ENCODE measurements at places on chromosomes 12 and 14. TPM values are rescaled to one million over a fixed set of nuclear protein-coding genes. Genes with fewer than 3 reads are reported as not detected.

Gene E2F7
- 27.9 TPM for polyA plus RNA-seq

Gene SELPLG
- polyA plus RNA-seq: 23.6 TPM

Gene SIVA1
- 282 TPM for polyA plus RNA-seq

Gene CCDC60
- polyA plus RNA-seq: not detected

Gene GZMH
- polyA plus RNA-seq: not detected

Gene TEDC1
- 21.0 TPM for polyA plus RNA-seq
